Spinal cord (tissue), 10 donors: ENCODE measurements at places on chromosomes 11 and 22.
A peak's percentile ranks its signal among the peaks of the same experiment; 100 is the strongest.

DNA sequence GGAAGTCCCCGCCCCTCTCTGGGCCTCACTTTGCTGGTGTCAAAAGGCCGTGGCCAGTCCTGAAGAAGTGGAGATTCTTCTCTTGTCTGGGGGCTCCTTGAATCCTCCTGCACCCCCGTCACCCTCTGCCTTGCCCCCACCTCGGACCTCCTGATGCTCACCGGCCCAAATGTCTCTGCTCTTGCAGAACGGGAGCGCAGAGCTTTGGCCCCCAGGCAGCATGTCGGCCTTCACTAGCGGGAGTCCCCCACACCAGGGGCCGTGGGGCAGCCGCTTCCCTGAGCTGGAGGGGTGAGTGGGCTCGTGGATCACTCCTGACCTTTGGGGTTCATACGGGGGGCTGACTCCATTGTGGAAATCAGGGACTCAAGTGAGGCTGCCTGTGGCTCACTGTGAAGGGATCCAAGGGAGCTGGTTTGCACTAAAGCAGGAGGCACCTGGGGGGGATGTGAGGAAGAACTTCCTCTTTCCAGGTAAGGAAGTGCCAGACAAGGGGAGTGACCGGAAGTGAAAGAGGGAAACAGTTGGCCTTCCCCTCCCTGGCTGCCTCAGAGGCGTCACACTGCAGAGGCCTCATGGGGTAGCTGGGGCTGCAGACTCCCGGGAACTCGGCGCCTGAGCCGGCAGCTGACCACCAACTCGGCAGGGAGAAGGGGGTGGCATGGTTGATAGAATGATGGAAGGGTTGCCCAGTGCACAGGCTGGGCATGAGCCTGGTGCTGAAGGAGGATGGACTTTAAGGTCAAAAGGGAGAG is 23.1 kb downstream of the CSF2RB start:
- DNase-seq: no peak

DNA sequence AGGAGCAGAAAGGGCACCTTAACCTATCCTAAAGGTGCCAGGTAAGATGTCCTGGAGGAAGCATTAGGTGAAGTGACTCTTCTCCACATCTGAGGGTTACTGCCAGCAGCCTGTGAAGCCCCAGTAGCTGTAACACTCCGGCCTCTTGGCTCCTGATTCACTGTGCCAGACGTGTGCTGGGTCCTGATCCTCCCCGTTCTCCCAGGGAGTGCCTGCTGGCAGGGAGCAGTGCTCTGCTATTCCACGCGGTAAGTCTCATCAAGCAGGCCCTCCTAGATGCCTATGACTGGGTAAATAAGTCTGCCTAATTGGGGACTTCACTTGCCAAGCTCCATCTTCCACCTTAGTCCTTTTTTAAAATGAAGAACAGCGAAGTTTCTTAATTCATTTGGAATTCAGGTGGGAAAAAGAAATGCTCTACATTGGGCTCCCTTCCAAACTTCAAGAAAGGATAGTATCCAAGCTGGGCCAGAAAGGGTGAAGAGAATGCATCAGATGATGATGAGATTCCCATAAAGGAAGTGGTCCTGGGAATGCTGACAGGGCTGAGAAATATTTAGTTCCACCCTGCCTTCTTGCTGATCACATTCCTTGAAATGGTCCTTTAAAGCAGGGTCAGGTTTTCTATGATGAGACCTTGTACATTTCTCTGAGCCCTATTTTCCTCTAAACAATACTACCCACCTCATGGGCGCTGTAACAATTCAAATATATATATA is 188.0 kb downstream of the MAML2 start:
- no peak for DNase-seq

DNA sequence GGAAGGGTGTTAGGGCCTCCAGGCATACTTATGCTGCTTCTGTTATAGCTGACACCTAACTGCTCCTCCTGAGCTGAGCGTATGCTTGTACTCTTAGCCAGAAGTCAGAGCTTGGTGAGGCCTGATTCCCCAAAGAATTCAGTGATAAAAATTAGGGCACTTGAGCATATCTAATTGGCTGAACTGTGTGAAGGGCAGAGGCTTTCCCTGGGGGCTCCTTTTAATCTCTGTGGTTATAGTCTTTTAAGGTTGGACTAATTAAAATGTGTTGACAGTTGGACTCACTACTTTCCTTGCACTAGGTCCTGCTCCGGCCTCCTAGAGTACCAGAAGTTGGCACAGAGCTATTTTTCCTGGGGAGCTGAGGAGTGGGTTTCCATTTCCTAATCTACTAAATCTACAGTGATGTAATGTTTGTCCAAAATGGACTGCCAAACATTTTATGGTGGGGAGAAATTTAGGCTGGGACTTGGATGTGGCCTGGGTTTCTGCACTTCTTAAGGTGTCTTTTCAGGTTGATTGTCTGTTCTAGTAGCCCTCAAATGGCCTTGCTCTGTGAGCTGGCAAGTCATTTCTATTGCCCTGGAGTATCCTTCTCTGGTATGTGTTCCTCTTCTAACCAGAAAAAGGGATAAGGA is 18.4 kb downstream of the STIM1 start:
- no peak for DNase-seq

DNA sequence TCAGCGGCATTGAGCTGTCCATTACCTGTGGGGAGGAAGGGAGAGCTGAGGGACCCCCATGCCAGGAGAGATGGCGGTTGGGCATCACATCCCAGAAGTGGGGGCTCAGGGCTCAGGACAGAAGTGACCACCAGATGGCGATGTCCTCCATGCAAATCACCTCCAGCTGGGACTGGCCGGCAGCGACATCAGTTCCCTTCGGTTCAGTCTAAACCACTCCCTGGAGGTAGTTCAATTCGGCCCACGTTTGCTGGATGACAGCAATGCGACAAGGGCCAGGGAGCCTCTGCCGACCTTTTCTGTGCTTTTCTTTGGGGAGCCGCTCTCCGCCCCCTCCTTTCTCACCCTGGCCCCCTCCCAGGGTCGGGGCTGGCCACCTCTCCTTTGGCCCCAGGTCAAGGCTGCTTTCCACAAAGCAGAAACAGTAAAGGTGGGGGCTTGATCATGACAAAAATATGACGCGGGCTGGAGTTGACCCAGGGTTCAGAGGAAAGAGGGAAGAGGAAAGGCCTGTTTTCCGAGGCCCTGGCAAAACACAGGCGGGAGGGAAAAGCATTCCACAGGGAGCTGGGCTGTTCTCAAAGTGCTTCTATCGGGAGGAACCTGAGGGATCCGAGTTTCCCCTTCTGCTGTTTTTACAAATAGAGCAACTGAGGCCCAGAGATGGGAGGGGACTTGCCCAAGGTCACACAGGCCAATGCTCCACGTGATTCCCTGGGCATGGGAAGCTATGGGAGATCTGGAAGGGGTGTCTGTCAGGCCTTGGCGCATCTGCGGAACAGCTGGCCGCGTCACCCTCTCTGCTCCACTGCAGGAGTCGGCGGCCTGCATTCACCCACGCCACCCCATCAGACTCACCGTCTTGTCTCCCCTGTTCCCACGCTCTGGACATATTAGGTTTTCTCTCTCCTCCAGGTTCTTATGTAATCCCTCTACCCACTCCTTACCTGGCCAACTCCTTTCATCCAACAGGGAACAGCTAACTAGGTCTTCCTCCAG is 54.7 kb downstream of the FBXO7 start:
- DNase-seq: peak; percentile 93

- DNase-seq: peak; percentile 6
Observed at GRCh38 chr22:30637701-30638114, 2.1 kb downstream of the SLC35E4 start.

DNA sequence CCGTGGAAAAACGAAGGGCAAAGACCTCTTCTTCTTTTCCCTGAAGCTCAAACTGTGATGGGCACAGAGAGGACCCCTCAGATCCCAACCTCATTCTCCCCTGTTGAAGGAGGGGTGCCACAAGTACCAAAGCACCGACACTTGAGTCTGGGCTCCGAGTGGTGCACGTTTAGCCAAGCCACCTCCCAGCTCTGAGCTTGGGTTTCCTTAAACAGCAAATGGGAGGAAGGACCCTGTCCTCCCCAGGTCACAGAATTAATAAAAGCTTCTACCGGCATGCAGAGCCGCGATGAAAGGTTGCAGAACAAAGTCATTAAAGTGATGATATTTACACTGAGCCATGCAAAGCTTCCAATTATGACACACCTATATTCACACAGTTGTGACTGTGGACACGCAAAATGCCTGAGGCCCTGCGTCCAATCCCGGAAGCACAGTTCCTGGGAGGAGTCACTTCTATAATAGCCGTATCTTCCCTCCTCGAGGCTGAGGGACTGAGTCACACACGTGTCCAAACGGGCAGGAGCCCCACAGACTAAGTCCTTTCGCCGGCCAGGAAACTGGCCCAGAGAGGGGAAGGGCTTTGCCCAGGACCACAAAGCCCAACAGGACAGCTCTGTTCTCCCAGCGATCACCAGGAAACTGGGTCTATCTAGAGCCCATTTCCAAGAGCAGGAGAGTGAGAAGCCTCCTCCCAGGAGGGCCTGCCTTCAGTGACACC is 922 bp upstream of the CSNK1E start:
- DNase-seq: peak; percentile 44

DNA sequence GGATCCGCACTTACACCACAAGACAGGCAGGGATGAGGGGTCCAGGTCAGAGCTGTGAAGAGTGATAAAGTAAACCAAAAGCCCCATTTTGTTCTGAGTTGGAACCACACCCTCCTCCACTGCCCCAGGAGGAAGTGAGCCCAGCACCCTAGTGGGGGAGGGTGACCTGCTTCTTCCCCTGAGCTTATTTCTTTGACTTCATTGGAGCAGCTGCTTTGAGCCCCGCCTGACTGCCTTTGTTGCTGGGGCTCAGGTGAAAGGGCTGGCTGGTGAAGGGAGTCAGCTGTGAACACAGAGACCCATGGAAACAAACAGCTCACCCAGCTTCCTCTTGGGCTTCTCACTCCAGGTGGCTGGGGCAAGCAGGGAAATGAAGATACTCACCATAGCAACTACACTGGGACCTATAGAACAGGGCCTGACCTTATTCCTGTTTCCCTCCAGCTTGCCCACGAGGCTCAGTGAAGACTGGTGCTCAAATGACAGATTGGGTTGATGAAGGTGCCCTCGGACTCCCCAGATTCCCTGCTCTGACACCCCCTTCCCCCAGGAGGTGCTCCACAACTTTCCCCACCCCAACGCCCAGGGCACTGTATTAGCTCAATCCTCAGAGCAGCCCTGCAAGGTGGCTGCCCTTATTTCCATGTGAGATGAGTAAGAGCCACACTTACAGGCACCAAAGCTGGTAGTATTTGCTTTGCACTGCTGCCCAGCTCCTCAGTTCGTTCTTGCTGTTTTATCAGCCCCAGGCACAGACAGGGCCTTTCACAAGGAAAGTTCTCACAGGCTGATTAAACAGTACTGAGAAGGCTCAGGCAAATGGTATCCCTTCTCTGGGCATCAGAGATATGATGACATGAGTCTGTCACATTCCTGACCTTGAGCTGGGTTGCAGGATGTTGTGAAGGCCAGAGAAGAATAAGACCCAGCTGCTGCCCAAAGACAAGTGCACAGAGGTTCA is 2.4 kb downstream of the UCP2 start:
- no peak for DNase-seq

DNA sequence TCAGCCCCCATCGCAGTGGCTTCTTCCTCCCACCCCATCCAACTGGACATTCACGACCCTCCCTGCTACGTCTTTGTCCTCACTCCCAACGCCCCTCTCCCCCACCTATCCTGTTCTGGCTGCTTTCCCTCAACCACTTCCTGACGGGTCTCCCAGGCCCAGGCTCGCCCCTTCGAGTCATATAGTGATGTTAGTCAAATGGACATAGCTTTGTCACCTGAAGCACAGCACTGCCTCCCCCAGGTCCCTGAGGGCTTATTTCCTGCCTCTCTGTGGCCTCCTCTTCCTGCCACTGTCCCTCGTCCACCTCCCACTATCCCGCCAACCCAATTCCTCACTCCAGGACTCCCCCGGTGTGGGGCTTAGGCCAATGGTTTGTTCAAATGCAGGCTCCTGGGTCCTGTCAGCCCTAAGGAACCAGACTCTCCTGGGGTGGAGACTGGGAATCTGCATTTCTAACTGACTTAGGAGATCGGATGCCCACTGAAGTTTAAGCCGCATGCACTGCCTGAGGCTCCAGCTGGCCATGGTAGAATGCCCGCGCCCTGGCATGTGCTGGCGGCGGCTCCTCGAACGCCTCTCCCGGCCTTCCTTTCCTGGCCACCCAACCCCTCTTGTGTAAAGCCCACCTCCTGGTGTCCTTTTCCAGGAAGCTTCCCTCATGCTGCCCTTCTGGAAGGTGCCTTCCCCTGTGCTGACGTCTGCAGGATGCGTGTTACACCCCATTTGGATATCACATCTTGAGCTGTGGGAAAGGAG is 18.3 kb downstream of the SUN2 start:
- DNase-seq: no peak

DNA sequence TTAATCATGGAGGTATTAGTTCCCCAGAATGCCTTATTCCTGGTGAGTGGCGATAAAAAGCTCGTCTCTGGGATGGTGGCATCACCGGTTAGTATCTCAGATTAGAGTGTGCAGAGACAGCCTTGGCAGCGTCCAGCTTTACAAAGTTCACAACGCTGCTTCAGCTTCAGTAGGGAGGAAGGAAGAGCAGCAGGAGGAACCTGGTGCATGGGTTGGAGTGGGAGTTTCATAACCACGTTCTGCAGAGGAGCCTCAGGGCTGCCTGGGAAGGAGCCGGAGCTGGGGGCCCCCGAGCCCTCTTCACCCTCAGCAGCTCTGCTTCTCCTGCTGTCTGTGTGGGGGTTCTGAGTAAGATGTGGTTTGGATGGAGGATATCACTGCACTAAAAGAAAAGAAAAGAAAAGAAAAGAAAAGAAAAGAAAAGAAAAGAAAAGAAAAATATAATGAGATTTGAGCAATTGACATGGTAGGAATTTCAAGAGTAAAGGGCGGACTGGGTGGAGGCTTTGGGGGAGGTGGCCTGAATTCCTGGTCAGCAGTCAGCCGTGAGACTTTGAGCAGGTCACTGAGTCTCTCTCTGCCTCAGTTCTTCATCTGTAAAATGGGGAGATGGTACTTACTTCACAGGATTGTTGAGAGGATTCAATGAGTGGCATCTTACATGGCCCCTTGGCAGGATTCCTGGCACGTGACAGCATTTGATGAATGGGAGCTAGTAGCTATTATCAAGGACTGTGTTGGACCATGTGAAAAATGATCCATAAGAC is 6.5 kb downstream of the ASPHD2 start:
- DNase-seq: no peak
